ENCODE measurements at places on chromosomes 2 and 18.

DNA sequence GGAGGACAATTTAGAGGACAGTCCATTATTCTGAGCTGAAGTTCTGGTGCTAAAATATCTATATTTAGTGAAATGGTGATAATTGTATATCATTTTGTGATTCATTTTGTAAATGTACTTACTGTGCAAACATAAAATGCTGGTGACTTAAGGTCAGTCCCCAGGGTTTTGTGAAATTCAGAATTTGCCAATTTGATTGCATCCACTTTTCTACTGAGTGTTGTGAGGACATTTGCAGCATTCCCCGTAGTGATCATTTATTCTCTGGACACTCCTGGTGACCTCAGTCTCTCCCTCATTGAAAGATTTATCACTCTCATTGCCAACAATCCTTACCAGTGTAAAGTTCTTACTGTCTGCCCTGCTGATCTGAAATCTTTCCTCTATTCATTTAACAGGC is 98.2 kb downstream of the SOCS6 start:
- DNase-seq: no peak

DNA sequence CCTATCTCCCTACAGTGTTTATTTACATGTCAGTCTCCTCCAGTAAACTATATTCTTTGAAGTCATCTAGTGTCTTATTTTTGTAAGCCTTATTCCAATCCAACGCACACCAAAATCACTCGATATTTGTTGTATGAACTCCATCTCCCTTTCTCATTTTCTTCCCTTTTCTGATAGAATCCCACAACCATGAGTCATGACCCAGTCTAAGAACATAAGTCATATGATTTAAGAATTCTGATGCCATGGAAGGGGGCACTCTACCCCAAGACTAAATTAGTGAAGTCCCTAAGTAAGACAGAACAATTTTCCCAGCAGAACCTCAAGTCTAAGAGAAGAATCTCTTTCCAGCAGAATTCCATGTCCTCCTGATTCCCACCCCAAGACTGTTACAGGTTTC is 5.4 kb downstream of the CHMP3 start:
- no peak for DNase-seq

DNA sequence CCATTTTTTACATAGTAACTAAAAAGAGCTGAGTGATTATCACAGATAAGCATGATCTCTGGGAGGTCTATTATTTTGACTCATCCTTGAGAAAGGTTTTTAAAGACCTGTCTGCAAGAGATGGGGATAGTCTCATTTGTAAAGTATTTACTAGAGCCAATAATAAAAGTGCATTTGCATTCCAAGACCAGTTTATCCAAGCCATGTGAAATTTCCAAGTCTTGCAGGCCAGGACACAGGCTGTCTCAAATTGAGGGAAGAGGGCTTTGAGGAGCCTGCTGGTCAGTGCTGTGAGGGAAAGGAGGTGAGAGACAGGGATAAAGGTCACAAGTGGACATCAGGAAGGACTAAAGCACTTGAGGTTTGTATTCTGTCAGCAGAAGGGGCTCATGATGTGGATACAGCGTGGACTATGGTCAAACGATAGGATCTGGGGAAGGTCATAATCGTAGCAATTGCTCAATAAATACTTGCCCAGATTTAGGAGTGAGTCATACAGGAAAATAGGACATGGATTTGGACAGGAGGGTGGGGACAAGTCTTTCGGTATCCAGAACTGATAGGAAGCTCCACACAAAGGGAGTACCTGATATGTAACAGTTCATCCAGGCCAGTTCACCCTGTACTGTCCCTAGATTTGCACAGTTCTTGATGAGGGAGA is 6.6 kb upstream of the CDH2 start:
- DNase-seq: no peak

DNA sequence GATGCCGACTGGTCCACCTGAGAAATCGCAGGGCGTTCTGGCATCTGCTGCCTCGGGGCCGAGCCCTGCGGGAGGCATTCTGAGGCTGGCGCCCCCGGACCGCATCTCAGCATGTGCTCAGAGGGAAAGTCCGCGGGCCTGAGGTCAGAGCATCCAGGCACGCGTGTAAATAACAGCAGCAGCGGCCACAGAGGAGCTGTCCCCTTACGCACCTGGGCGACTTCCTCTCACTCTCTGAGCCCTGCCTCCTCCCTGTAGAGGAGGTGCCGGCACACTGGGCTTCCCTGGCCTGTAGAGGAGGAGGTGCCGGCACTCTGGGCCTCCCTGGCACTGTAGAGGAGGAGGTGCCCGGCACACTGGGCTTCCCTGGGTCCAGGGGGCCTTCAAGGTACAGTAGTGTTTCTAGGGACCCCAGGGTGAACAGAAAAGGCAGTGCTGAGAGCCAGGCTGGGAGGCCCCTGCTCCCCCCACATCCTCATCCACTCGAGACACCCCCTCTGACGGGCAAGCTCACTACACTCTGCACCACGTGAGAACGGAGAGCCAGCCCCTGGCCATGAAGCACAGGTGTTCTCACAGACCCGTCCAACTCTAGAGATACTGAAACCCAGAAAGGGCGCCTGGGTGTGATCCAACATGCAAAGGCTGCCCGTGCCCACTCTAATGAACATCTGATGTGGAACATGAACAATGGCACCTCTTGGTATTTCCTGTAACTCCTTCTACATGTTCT is 263.5 kb downstream of the HDAC4 start:
- DNase-seq: no peak

DNA sequence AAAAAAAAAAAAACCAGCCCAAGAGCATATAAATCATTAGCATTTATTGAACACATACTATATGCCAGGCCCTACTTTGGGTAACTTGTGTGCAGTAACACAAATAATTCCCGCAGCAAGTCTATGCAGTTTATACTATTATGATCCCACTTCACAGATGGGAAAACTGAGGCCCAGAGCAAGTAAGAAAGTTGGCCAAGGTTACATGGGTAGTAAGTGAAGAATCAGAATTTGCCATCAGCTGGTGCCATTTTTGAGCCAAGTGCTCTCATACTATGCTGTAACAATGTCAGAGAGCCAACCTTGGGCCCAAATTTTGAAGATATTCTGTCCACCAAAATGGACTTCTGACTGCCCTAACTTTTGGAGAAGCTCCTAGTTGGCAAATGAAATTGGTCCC is 13.5 kb upstream of the PSD4 start:
- no peak for DNase-seq

- DNase-seq: no peak
Observed at GRCh38 chr2:41602341-41602740, 445.5 kb upstream of the PKDCC start.

- DNase-seq: no peak
Observed at GRCh38 chr2:66058675-66059074, 376.2 kb upstream of the MEIS1 start.
